Stimulated activated CD8-positive, alpha-beta memory T cell treated with anti-CD3 and anti-CD28 coated beads, Interleukin-4, amount 100 ng/mL, for 1 hour (primary cell): ENCODE measurements at places on chromosomes 11 and 22.

- DNase-seq, result no peak
Measured at GRCh38 chr22:27311698-27312550, 489.6 kb downstream of the MN1 start.

DNA sequence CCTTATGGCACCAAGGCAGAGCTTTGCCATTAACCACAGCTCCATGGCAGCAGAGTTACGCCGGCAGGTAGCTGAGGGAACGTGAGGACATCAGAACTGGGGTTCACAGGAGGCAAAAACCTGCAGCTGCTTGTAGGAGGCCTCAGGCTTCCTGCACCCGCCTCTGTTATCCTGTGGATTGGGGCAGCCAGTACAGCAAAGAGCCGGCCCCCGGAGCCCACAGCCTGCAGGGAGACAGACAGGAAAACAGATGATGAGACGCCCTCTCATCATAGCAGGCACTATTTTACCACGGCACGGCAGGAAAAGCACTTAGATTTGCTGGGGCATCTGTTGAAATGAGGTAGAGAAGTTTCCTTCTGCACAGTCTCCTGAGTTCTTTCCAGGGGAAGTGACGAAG, 870.3 kb downstream of the TBC1D22A start:
- DNase-seq, result no peak

DNA sequence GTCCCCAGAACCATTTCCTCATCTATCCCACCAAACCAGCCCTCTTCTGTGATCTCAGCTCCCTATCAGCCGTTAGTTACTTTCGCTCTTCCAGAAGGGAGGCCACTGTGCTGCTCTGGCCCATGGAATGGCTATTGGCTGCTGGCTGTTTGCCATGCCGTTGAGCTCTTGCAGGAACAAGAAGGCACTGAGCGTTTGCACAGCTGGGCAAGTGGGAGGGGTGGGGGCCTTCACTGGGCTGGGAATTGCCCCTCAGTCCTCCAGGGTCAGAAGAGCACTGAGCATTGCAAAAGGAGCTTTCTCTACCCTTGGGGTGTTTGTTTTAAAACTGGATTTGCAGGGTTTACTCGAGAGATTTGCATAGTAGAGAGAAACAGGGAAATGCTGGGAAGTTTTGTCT, 129.0 kb upstream of the PARVA start:
- no peak for DNase-seq

- DNase-seq, result no peak
Measured at GRCh38 chr11:96203567-96204365, 139.2 kb downstream of the MAML2 start.

GRCh38 chr11:111944651-111945051, 7.5 kb downstream of the DIXDC1 start:
- no peak for DNase-seq

GRCh38 chr22:27129266-27129665, 471.9 kb downstream of the MIAT start:
- DNase-seq, result no peak

DNA sequence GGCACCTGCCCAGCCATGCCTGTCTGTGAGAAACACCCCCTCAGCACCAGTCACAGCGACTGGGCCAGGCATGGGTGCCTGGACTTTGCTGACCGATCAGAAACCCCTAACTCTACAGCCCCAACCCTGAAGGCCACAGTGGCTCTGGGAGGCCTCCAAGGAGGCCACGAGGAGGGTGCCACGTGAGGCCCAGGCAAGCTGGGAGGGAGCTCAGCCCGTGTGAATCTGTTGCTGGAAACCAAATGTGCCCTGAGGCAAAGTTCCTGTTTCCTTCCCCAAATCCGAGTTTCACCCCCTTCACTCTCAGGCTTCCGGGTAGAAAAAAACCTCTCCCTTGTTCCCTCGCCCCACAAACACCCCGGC, 1.3 kb downstream of the UNC93B1 start:
- DNase-seq, result no peak

GRCh38 chr11:7635137-7635536, 38.2 kb downstream of the CYB5R2 start:
- no peak for DNase-seq

DNA sequence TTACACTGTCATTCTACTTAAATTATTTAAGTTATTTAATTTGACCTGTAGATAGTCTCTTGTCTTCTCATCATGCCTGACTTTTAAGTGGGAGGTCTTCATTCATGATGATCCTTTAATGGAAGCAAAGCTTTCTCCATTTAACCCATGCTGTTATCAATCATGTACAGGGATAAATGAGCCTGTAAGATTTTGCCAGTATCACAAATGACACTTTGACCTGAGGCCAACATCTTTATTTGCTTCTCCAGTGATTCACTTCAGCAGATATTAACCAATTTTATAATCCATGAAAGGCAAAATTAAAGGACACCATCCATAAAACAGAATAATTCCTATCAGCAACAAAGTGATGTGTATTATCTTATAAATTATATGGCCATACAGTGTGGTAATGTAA, 7.7 kb downstream of the CCDC73 start:
- no peak for DNase-seq

DNA sequence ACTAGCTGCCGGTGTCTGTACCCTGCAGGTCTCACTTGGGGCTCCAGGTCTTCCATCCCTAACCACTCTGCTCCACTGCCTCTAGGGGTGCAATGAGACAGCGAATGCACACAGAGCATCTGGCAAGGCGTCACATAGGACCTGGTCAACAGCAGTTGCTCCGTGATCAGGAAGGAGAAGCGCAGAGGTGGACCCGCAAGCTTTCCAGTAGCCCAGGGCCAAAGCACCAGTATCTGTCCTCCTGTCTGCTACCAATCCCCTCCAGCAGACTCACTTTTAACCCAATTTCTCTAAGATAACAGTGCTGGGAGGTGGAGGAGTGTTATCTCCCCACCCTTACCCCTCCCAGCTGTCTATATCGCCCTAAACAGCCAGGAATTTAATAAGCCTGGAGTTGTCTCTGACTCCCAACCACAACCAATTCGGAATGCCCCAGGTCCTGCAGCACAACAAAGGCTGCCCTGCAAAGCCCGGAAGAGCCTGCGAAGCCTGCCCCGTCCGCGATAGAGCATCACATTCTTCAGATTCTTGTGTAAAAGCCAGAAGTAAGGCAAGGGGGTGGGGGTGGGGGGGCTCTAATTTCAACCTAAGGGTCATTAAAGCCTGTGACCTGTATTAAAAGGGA, 19.3 kb downstream of the MYH9 start:
- no peak for DNase-seq

GRCh38 chr22:45127866-45128265, 35.9 kb upstream of the NUP50 start:
- DNase-seq, result no peak

DNA sequence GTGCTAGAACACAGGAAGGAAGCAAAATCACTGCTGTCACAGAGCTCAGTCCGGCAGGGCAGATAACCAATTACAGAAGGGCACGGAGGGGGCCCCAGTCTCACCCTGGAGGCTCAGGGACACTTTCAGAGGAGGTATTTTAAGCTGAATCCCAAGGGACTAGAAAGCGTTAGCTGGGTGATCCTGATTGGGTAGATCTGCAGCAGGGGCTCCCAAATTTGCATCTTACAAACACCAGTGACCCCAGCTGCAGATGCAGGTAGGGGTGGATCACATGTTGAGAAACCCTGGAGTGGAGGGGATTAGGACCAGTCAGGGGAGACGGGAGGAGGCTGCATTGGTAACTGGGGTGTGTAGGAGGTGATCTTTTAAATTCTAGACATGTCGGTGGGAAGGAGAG, 91.4 kb downstream of the CSNK2A3 start:
- no peak for DNase-seq

DNA sequence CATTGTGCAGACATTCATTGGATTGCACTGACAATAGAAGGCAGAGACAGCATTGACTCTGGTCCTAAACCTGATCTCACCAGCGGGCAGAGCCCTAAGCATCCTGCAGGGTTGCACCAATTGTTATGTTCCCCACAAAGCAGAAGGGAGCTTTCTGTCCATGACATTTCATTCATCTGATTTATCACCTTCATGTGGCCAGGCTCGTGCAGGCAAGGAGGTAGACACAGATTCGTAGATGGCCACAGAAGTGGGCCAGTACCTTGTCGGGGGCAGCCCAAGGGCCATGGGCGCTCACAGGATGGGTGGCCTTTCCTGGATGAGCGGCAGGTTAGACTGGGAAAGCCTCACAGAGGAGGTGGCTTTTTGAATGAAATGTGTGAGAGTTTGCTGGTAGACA, 2.9 kb downstream of the TSKU start:
- no peak for DNase-seq

- no peak for DNase-seq
Measured at GRCh38 chr11:24457985-24458384, 38.9 kb upstream of the LUZP2 start.

GRCh38 chr22:27554106-27554811, 247.3 kb downstream of the MN1 start:
- no peak for DNase-seq

- DNase-seq, result no peak
Measured at GRCh38 chr11:112588252-112588694, 327.6 kb upstream of the PLET1 start.

DNA sequence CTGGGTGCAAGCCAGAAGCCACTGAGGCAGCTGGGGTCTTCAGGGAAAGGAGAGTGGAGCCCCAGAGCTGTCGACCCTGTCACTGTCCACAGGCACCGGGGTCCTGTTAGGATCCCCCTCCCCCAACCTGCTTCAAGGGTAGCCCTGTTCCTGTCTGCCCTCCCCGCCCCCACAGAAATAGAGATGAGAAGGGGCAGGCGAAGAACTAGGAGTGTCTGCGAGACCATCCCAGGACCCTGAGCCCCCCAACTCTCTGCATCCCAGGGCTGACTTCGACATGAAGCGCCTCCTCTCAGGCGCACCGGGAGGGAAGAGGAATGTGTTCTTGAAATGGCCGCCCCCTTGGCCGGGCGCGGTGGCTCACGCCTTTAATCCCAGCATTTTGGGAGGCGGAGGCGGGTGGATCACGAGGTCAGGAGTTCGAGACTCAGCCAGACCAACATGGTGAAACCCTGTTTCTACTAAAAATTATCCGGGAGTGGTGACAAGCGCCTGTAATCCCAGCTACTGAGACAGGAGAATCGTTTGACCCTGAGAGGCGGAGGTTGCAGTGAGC, 607 bp upstream of the ZNF70 start:
- DNase-seq, result no peak

DNA sequence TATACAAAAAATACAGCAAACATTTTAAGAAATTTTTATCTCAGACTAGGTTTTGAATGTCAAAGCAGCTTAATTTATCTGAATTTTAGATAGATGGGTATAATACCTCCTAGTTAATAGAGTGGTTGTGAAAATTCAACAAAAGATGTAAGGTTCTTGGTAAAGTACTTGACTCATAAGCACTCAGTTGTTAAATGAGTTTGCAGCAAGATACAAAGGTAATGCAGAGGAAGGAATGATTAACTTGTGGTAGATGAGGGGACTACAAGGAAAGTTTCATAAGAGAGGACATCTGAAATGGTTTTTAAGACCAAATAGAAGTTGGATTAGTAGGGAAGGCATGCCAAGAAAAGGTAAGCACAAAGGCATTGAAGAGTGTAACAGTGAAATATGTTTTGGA, 37.4 kb downstream of the PPME1 start:
- DNase-seq, result no peak

GRCh38 chr11:114208377-114208776, 87.8 kb upstream of the NNMT start:
- DNase-seq, result no peak

- no peak for DNase-seq
Measured at GRCh38 chr22:19779685-19780268, 19.2 kb downstream of the TBX1 start.

DNA sequence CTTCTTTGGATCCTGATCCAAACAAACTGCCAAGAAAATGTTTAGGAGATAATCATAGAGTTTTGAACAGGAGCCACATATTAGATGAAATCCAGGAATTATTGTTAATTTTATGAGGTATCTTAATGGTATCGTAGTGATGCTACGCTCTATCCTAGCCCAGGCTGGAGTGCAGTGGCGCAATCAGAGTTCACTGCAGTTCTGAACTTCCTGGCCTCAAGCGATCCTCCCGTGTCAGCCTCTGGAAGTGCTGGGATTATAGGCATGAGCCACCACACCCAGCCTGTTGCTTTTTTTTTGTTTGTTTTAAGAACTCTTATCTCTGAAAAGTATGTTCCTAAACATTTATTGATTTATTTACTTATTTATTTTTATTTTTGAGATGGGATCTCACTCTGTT, 2.4 kb downstream of the GSTT4 start:
- no peak for DNase-seq

GRCh38 chr11:95700471-95700817, 89.1 kb downstream of the FAM76B start:
- DNase-seq, result no peak

- no peak for DNase-seq
Measured at GRCh38 chr11:19762266-19762665, 49.6 kb downstream of the NAV2 start.

GRCh38 chr22:23829845-23830372, 8.9 kb downstream of the DERL3 start:
- DNase-seq, result no peak

DNA sequence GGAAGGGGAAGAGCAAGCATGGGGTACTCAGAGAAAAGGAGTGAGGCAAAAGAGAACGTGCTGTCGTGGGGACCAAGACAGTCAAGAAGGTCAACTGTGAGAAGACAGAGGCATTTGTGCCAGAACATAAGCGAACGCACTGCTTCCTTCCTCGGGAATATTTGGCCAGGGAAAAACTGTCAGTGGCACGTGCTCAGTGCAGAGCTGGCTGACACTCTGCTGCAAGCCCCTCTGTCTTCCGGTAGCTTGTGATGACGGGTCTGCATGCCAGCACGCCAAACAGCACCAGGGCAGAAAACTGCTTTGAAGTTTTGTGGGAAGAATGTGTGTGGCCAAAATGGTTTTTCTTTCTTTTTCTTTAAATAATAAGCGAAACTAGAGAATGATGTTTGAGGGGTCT, 60.6 kb downstream of the SMCO4 start:
- no peak for DNase-seq

- DNase-seq, result no peak
Measured at GRCh38 chr22:35677460-35678187, 29.4 kb downstream of the APOL6 start.

DNA sequence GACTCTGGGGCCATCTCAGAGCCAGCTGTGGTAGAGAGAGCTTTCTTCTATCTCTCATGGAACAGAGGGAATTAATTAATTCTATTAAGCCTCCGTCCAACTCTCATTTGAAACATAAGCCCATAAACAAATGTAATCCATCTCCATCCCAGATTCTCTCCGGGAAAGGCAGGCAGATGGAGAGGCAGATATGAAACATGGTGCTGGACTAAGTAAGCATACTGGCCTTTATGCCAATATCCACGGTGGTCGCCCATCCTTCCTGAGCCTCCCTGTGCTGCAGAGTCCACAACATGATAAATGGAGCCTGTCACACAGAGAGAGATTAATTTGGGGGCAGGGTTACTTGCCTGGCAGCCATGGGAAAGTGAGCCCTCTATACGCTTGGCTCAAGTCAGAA, 44.8 kb downstream of the PRR5L start:
- no peak for DNase-seq

- DNase-seq, result no peak
Measured at GRCh38 chr11:120086651-120087050, 51.3 kb downstream of the TRIM29 start.
